Activated CD4-positive, alpha-beta T cell treated with anti-CD3 and anti-CD28 coated beads, Interleukin-2, amount 50 U/mL, for 16 hours (primary cell): ENCODE measurements at places on chromosomes 2 and 18.

DNA sequence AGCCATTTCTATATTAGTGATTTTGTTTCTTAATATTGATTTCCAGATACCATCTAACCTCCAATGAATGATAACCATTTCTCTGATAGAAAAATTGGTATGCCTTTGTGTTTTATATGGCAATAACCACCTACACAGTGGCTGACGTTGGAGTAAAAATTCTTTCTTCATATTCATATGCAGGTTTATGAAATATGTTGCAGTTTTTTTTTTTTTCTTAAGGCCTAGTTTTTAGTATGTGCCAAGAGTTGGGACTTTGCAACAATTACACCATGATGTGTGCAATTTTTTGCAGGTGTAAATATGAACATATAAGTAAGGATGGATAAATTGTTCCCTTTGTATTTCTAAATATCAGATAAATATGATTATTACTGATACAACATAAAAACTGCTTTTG is 163.2 kb upstream of the MYO3B start:
- DNase-seq: no peak

DNA sequence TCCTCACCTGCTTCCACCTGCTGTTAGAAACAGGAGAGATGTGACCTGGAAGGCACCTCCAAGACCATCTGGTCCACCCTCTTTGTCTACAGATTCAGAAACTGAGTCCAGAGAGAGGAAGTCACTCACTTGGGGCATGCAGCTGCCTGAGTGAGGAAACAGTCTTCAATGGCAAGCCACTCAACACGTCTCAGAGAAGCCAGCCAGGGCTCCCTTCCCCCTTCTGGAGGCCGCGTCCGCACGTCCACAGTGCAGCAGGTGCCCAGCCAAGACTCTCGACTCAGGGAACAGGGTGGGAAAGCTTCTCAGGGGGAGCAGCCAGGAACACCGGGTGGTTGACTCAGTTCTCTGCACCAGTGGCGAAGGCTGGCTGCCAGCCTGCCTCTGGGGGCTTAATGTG is 201.7 kb downstream of the BCL11A start:
- DNase-seq: no peak

DNA sequence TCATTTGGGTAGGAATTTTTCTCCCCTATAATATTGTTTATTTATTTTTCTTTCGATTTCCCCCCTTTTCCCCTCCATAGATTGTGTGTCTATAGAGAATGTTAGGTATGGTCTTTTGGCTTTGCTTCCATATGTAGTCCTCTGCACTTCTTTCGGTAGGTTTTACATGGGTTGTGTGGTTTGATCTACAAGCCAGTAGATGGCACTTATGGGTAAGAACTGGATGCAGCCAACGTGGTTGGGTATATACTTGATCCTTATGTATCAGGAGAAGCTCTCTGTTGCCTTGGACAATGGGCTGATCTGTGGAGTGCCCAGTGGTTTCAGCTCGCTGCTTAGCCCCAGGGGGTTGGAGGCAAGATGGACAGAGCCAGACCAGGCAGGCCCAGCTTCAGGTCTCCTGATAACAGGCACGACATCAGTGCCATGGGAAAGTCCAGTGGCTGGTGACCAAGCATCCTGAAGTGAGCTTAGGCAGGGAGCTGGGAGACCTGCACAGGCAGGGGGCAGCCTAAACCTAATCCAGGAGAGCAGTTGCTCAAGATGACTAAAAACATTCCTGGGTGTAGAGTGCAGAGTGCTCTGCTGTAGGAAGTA is 488.3 kb downstream of the CCDC85A start:
- DNase-seq: no peak

DNA sequence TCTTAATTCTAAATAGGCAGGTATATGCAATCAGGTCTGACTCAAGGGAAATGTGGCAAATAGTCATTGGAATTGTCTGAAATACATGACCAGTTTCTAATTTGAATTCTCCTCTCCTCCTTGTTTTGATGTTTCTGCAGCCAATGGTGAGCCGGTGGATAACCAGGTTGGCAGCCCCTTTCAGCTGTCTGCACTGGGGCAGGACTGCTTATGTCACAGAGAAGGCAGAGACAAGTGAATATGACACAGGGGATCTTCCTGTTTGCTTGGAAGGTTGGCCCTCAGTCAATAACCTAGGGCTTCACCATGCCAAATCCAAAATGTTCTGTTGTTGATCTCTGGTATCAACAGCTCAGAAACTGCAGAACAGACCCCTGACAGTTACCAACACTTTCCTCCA is 12.1 kb downstream of the MYT1L start:
- DNase-seq: no peak

- DNase-seq: no peak
These were observed 46.6 kb upstream of the SCG2 start for GRCh38 chr2:223648755-223649154.

DNA sequence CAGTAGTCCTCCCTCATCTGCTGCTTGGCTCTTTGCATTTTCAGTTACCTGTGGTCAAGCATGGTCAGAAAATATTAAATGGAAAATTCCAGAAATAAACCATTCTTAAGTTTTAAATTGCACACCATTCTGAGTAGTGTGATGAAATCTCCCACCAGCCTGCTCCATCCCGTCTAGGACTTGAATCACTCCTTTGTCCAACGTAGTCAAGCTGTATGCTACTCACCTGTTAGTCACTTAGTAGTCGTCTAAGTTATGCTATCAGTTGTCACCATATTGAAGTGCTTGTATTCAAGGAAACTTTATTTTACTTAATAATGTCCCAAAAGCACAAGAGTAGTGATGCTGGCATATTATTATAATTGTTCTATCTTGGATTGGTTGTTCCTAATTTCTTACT is 172.5 kb downstream of the FIGN start:
- DNase-seq: no peak

DNA sequence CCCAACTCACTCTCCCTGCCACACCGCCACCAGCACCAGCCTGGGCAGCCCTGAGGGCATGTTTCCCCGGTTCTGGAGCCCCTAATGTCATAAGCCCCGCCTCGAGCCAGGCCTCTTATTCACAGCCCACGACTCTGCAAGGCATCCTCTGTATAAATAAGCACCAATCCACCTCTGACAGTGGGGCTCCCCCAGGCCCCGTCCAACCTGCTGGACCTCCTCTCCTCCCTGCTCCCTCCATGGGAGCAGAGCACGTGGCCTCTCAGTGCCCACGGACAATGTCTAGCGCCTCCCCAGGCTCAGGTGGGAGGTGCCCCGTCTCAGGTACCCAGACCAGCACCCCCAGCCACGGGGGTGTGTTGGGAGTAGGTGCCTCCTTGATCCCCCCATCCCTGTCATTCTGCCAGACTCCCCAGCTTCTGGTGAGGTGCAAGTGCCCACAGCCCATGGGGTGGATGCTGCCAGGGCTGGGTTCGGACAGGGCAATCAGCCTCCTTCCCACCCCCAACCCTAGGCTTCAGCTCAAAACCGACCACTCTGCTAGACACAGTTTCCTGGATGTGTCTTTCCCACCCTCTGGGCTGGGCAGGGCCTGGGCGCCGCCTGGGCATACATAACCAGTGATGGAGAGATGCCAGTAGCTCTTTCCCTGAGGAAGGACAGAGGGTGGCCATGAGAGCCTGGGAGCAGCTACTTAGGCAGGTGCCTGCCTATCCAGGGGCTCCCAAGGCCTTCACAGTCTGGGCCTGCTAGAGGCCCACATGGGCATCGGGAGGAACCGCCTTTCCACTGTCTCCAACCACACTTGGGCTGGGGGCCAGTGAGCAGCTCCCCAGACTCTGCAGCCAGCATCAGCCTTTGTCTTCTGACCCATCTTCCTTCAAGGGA is 1.6 kb upstream of the ADRA2B start:
- DNase-seq: no peak

GRCh38 chr2:241851325-241852115 is 7.2 kb downstream of the PDCD1 start:
- no peak for DNase-seq

- no peak for DNase-seq
These were observed 382.1 kb downstream of the OSR1 start for GRCh38 chr2:18976168-18976961.

GRCh38 chr2:100976645-100977391 is 25.3 kb upstream of the RPL31 start:
- DNase-seq: no peak

DNA sequence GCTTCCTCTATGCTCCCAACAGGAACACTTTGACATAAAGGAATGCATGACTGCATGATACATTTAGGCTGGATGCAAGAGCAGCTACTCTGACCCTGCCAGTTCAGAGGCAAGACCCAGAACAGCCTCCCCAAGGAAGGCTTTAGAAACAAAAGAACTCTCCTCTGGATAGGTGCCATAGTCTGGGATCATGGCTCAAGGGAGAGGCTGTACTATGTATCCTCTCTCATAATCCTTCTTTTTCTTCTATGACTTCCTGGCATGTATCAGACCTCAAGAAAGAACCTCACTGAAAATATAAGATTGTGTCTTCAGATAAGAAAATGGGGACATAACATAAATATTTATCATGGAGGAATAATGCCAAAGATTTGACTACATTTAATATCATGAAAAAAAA is 194.0 kb upstream of the LYPD1 start:
- no peak for DNase-seq

GRCh38 chr2:239826376-239826775 is 198.8 kb downstream of the NDUFA10 start:
- DNase-seq: no peak
